Myocyte (in vitro differentiated cells): ENCODE measurements at places on chromosomes 4 and X. TPM values are rescaled to one million over a fixed set of nuclear protein-coding genes. Genes with fewer than 3 reads are reported as not detected.

Gene ENPEP
- 1.4 and 3.1 TPM in 2 replicates for total RNA-seq

Gene GIMD1
- not detected in 2 replicates for total RNA-seq

Gene UCHL1
- 167 and 190 TPM in 2 replicates for total RNA-seq

Gene RELL1
- 66.9 and 97.1 TPM in 2 replicates for total RNA-seq

Gene STPG2
- not detected in 2 replicates for total RNA-seq

Gene ADH1B
- total RNA-seq = not detected in 2 replicates

Gene ENAM
- 0.21 and 0.83 TPM in 2 replicates for total RNA-seq

Gene ANOS1
- 0.08 TPM in 1 of 2 replicates, not detected in the other for total RNA-seq

Gene PPP4R3C
- not detected in 2 replicates for total RNA-seq

Gene PIGA
- total RNA-seq = 5.0 and 7.5 TPM in 2 replicates

Gene CXorf51B
- not detected in 2 replicates for total RNA-seq

Gene TMEM31
- total RNA-seq = not detected in 2 replicates

Gene FGG
- not detected in 2 replicates for total RNA-seq

Gene MAGEA12
- not detected in 2 replicates for total RNA-seq

Gene SMR3B
- total RNA-seq = not detected in 2 replicates

Gene XG
- total RNA-seq = 0.27 and 1.5 TPM in 2 replicates

Gene GYPE
- not detected in 2 replicates for total RNA-seq

Gene GNRHR
- not detected in 2 replicates for total RNA-seq

Gene SSX2B
- not detected in 2 replicates for total RNA-seq

Gene CCKAR
- 0.19 TPM in 1 of 2 replicates, not detected in the other for total RNA-seq

Gene ESX1
- total RNA-seq = not detected in 2 replicates

Gene ACSL1
- 155 and 236 TPM in 2 replicates for total RNA-seq

Gene SPANXN3
- not detected in 2 replicates for total RNA-seq

Gene HTR2C
- total RNA-seq = not detected in 2 replicates

Gene SHOX
- not detected in 2 replicates for total RNA-seq

Gene SLC9B1
- 1.1 and 2.4 TPM in 2 replicates for total RNA-seq

Gene GRXCR1
- not detected in 2 replicates for total RNA-seq

Gene S100P
- not detected in 2 replicates for total RNA-seq

Gene PWWP3B
- total RNA-seq = 37.8 and 39.5 TPM in 2 replicates

Gene NAA10
- total RNA-seq = 120 and 132 TPM in 2 replicates

Gene ZNF518B
- 5.7 and 8.0 TPM in 2 replicates for total RNA-seq

Gene STARD8
- total RNA-seq = 3.3 and 3.4 TPM in 2 replicates

Gene P2RY10
- not detected in 2 replicates for total RNA-seq

Gene SSR4
- 155 and 228 TPM in 2 replicates for total RNA-seq

Gene ZAR1
- total RNA-seq = not detected in 2 replicates

Gene GATA1
- not detected in 2 replicates for total RNA-seq

Gene CRMP1
- total RNA-seq = 23.2 and 23.6 TPM in 2 replicates
